Substantia nigra (tissue), 51 donors: ENCODE measurements at places on chromosomes 12 and 14.

GRCh38 chr12:24418157-24418556 lies 468.7 kb upstream of the SOX5 start:
- DNase-seq = no peak

DNA sequence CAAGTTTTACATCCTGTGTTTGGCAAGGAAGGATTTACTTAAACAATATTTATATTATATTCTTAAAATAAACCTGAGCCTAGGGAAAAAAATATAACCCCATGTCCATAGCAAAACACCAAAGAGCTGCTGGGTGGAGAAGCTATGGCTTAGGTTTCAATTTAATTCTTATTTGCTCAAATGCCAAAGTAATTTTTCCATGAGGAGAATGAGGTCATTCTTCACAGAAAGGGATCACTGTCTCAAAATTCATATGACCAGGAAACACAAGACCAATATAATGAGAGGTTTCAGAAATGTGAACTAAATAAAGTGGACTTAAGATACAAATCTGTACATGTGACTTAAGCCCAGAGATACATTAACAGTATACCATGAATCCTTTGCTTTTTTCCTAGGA lies 195.0 kb downstream of the PHLDA1 start:
- no peak for DNase-seq

- DNase-seq = no peak
These were observed 45.2 kb downstream of the FOXN3 start for GRCh38 chr14:89371585-89372511.

DNA sequence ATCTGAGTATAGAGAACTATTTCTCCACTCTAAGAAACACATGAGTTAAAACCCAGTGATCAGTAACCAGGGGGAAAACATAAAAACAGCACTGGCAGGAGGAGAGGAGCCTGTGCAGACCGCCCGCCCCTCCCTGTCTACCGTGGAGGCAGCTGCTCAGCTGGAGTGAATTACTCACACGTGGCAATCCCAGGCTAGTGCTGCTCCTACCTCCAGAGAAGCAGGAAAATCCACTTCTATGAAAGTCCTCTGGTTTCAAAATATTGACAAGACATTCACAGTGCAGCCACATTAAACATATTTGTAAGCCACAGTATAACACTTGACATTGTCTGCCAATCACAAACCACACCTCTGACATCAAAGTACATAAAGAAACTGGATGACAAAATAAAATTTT lies 16.7 kb downstream of the TMEM132D start:
- no peak for DNase-seq

GRCh38 chr14:72921396-72921795 lies 4.9 kb upstream of the DCAF4 start:
- DNase-seq = no peak

- no peak for DNase-seq
These were observed 338.0 kb downstream of the RMST start for GRCh38 chr12:97800561-97800960.

DNA sequence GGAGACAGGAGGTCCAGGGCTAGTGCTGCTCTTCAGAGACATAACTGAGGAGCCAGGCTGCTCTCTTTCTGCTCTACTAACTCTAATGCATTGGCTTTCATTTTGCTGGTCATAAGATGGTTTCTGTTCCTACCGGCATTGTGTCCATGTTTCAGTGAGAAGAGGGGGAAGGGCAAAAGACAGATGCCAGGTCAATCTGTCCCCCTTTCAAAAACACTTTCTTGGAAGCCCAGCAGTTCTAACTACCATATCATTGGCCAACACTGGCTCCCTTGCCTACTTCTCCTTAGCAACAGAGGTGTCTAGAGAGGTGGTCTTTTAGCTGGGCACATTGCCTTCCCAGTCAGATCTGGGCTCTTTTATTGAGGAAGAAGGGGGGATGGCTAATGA lies 63.9 kb downstream of the TGFB3 start:
- no peak for DNase-seq

GRCh38 chr12:44003721-44004120 lies 167.8 kb downstream of the TMEM117 start:
- DNase-seq = no peak

DNA sequence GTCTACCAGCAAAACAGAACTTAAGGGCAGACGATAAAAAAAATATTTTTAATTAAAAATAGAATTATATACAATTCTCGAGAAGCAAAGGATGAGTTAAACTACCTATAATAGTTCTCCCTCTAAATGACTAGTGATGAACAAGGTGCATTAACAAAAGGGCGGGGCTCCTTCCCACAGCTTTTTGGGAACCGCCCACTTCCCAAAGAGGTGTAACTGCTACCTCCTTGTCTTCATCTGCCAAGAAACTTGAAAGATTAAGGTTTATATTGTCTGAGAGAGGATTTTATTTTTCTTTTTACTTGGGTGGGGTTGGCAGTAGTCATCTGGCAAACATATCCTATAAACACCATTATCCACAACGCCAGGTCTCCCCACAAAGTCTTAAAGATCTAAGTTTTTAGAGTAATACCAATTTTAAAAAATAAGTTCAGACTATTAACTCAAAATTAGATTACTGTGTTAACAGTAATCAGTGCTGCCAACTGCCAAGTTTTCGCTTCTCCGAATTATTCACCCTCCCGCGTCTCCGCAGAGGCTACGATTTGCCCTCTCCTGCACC lies 938 bp downstream of the RALGAPA1 start:
- no peak for DNase-seq

DNA sequence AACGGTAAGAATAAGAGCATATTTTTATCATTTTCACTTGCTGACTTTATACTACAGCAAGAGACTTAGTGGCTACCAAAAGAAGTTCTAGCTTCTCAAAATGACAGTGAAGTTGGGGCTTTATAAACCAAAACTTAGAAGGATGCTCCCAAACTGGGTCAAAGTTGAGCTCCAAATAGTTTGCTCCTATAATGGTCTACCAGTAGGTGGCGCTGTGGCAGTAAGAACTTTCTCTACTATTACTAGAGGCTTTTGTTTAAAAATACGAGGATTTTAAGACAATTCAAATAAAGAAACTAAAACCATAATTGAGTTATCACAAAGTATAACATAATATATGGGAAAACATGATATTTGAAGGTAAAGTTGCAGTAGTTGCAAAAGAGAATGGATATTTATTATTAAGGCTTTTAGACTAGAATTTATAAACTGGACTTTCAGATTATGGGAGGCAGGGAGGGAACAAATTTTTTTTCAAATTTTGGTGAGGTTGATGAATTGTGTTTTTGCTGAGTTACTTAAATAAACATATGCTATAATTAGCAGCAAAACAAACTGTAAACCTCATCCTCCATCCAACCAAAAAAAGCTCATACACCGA lies 75.0 kb downstream of the TGFB3 start:
- DNase-seq = no peak

DNA sequence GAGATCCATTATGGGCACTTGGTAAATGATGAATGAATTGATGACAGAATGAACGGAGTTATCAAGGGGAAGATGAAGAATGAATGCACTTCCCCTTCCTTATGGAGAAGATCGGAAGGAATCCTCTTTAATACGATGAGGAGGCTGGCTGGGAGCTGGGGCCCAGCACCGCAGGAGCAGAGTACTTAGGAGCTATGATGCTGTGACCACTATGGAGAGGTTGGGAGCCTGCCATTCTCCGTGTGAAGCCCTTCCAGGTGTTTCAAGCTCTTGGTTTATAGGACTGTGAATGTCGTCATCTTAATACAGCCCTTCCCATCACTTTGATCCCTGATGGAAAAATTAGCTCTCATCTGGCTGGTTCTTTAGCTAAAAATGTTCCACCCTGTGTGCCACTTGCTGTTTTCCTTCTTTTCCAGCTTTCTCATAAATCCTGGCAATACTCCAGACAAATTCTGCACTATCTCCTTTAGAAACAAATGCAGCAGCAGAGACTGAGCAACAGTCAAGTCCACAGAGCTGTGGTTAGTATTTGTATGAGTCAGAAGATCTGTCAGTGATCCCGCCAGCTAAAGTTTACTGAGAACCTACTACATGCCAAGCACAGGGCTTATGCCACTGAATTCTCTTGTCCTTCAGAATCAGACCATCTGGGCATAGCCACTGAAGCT lies 263.1 kb upstream of the CRY1 start:
- DNase-seq = no peak

- DNase-seq = no peak
These were observed 28.1 kb downstream of the MSRB3 start for GRCh38 chr12:65306366-65307168.

DNA sequence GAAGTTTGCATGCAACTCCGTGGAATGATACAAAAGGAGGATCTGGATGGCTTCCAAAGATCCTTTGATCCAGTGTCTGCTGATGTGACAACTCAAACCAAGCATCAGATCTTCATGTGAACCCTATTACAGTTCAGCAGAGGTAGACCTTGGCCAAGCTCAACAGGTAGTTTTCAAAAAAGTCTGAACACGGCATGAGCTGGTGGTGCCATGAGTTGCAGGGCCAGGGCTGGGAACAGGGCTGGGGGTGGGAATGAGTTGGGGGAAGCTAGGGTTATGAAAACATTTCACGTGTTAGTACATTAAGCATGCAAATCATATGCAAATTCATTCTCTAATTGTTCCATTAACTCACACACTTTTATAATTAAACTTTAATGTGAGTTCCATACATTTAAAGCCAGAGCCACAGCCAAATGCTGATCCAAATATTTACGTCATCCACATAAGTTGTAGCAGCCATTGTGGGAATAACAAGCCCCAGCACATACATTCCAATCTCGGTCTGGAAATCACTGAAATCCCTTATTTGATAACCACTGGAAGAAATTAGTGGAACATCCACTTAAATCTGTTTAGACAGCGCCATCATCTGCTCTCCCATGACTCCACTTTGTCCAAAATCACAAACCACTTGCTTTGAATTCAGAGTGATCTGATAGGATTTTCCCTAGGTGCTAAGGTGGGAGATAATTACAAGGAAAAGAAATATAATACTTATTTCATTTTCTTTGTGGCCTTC lies 158.5 kb downstream of the APAF1 start:
- no peak for DNase-seq

- DNase-seq = no peak
These were observed 69.9 kb downstream of the SLC16A7 start for GRCh38 chr12:59665701-59666100.

- DNase-seq = no peak
These were observed 8.7 kb upstream of the ZNF740 start for GRCh38 chr12:53171725-53172329.
